SW480 (cell line): ENCODE measurements at places on chromosomes 11 and 22.
A peak's percentile ranks its signal among the peaks of the same experiment; 100 is the strongest.

DNA sequence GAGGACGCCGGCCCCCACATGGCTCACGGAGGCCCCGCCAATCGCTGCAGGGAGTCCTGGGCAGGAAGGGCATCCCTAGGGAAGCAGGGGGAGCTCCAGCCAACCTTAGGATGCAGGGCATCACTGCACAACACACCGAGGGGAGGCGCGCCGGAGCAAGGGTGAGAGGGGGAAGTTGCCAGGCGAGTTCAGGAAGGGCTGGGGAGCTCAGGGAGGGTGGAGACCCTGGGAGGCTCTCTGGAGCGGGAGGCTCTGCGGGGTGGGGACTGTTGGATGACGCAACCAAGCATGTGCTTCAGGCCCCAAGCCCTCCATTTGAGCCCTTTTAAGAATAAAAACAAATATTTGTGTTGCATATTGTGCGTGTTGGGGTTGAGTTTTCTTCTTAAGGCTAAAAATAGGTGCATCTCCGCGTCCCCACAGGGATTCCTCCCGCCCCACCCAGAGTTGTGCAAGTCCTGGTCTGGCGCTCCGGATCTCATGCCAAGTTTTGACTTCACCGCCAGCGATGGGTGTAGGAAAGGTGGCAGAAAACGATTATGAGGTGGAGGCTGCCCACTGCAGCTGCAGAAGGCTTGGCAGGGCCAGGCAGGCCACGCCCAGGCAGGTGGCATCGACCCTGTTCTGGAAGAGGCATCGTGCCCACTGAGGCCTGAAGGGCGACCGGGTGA, 65.2 kb downstream of the WNT7B start:
- DNase-seq: no peak

- DNase-seq: peak; percentile 92
These were observed 61.9 kb downstream of the BMAL1 start for GRCh38 chr11:13339195-13340153.

DNA sequence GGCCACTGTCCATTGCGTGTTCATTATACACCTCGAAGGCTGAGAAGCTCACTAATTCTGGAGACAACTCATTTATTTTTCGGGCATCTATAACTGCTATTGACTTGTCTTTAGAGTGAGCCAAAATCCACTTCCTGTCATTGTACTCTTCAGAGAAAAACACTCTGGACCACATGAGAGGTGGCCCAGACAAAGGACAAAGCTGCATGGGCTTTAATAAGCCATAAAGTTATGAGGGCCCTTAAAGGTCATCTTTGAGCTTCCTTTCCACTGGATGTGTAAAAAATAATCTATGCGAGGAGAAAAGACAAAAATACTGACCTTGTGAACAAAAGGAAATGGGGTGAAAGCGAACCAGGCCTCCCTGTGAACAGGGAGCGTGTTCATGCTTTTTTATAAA, 63.5 kb upstream of the ZC3H12C start:
- no peak for DNase-seq

- no peak for DNase-seq
These were observed 138.8 kb upstream of the UBASH3B start for GRCh38 chr11:122516686-122517085.

DNA sequence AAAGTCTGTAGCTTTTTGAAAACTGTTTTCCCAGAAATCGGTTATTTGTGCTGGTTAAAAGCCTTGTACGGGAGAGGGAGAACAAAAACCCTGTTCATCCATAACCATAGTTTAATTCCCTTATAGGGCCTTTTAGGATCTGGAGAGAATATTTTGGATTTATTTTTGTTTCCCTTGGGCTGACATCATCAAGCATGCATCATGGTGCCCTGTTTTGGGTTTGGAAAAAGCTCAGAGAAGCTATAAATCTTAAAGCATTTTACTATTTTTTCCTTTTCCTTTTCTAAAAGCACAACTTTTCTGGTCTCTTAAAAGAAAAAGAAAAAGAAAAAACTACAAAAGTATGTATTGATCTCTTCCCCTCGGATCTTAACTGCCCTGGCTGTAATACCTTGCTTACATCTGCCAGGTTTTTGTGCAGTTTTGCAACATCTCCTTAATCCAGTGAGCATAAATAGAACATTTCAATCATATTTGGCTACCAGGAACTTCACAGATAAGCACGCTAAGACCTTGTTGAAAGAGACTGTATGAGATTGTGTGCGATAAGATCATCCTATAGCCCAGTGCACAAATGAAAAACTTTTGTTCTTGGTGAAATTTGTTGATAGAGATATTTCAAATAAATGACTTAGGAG, 88.0 kb downstream of the ZBTB16 start:
- no peak for DNase-seq

DNA sequence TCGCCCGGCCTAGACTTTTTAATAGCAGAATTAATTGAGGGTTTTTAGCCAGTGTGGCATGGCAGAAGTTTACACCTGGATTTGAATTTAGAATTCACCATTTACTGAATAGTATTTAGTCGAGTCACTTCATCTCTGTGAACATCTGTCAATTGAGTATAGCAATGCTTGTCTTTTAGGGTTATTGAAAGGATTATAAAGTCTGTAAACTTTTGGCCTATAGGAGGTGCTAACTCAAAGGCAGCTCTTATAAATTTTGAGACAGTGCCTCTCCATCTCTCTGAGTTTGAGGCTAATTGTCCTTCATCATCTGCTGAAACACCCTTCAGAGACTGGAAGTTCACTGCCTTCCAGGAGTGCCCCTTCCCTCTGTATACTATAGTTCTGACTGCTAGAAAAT, 205.0 kb downstream of the NELL1 start:
- no peak for DNase-seq

- no peak for DNase-seq
These were observed 3.0 kb downstream of the PKP3 start for GRCh38 chr11:396948-397548.

DNA sequence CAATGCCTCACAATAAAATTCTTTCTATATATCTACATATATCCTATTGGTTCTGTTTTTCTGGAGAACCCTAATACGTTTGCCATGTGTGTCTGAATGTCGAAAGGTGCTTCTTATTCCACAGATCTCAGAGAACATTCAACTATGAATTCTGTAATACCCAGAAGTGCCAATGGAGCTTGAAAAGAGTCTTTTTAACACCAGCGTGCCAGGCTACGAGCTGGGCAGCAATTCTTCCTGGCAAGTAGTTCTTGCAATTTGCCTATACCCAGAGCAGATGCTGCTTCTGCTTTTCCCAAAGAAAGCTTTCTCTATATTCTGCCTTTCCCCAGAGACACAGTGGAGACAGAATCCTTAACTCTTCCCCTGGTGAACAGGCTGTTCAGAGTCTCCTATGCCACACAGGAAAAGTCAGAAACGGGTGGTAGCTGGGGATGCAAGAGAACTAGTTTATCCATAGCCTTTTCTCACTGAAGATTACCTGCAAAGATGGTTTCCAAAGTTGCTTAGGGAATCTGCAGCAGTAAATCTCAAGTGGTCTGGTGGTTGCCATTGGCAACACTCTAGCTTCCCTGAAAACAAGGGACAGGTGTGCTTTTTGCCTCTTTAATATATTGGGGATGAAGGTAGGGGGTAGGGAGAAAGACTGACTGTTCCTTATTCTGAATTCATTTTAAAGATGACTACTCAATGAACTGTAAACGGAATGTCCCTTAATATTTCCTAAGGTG, 16.8 kb upstream of the PAFAH1B2 start:
- DNase-seq: no peak

DNA sequence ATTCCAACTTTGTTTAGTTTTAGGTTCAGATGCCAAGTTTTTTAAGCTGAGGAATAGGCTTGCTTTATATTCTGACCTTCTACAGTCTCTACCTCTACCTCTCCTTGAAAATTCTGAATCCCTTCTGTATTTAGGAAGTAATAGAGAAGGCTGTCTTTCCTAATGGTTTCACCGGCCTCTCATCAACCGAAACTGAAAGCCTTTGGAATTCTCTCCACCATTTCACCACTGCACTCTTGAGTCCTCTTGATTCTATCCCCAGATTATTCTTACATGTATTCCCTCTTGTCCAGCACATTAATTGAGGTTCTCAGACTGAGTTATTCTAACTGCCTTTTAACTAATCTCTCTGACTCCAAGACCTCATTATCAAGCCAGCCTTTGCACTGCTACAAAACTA, 67.7 kb upstream of the PICALM start:
- no peak for DNase-seq

GRCh38 chr11:78449866-78450265, 32.2 kb upstream of the GAB2 start:
- no peak for DNase-seq

DNA sequence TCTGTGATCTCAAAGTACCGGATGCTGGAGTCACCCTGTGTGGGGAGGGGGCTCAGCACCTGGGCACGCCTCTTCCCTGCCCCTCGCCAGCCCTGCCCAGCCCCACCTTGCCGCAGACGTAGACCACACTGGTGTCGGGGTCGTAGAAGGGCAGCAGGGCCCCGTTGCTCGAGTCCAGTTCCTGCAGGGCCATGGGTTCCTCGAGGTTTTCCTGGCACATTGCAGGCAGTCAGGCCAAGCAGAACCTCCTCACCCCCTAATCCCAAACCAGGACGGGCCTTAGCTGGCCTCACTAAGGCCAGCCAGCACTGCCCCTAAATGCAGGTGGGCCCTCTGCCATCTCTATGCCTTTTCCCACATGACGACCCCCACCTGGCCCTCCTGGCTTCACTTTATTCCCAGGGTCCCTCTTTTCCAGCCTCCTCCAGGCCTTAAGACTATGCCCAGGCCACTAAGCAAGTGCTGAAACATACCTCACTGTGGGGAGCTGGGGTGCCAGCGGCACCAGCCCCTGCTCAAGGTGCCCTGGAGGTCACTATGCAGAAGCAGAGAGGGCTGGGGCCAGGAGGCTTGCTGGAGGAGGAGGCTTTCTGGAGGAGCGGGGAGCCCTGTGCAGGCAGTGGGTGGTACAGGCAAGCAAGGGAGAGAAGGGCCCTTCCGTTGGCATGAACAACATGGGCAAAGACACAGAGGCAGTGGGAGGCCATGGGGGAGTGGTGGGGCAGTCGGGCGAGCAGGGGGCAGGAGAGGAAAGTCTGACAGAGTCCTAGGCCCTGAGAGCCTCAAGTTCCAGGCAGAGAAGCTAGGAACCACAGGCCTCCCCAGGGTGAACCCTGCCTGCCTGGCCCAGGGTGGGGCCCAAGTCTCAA, 2.8 kb downstream of the CORO1B start:
- no peak for DNase-seq

- DNase-seq: peak; percentile 65
These were observed 315.3 kb downstream of the TMEM135 start for GRCh38 chr11:87352759-87353707.

DNA sequence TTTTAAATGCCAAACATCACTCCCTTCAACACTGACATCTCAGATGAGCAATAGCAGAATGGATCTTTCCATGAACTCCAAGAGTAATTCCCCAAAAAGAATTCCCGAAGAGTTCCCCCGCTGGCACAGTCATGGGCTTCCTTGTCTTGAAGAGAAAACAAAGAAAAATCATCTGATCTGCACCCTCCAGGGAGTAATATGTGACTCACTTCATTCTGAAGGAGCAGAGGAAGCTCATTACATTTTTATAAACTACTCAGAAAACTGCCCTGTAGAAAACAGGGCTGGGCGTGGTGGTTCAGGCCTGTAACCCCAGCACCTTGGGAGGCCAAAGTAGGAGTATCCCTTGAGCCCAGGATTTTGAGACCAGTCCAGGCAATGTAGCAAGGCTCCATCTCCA, 35.7 kb downstream of the CELSR1 start:
- DNase-seq: no peak

DNA sequence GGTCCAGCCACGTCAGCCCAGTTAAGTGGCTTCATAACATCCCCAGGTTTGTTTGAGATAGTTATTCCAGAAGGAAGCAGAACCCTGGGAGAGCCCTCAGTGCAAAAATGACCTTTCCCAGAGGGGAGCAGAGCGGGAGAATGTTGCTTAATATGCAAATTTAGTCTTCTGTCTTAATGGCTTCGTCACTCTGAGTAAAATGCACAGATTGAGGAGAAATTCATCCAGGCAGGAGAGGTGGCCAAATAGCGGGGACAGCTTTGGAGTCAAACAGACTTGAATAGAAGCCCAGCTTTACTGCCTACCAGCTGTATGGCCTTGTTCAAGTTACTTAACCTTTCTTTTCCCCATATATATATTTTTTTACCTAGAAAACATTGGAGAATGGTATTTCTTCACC, 12.3 kb upstream of the NRGN start:
- DNase-seq: no peak

DNA sequence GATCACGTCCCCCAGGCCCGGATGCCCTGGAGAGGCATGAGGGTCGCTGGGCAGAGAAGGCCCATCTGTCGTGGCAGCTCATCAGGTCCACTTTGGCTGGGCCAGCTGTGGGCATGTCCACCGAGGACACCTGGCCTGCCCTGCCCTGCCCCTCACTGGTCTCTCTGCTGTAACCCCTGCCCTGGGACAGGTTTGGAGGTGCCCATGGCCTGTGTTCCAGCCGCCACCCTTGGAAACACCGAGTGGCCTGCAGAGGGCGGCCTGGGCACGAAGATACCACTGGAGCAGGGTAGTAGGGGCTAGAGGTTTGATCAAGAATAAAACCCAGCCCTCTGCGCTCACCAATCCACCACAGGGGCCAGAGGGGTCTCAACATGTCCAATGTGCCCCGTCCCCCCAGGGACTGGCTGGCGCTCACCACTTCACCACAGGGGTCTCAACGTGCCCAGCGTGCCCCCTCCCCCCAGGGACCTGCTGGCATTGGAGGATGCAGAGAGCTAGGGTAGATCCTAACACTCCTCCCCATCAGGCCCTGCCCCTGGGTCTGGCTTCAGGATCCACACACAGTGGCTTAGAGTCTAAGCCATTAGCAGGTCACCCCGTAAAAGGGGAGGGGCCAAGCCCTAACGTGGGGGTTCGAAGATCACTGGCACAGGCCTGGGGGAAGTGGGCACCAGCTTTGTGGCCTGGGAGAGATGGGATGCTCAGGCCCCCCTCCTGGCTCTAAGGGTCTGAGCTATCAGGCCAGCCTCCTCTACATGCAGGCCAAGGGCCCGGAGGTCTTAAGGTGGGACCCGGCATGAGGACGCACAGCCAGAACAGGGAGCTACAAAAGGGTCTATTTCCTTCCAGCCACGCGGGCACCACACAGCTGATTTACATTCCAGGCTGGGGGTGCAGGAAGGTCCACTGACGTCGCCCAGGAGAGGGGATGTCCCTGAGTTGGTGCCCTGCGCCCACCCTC, 1.3 kb upstream of the HDAC10 start:
- DNase-seq: peak; percentile 72
